Stimulated activated CD8-positive, alpha-beta memory T cell treated with anti-CD3 and anti-CD28 coated beads, Interleukin-4, amount 100 ng/mL, for 4 hours (primary cell): ENCODE measurements at places on chromosomes 1 and 21.

- DNase-seq, result no peak
These were observed 10.8 kb downstream of the CFAP45 start for GRCh38 chr1:159889202-159889601.

DNA sequence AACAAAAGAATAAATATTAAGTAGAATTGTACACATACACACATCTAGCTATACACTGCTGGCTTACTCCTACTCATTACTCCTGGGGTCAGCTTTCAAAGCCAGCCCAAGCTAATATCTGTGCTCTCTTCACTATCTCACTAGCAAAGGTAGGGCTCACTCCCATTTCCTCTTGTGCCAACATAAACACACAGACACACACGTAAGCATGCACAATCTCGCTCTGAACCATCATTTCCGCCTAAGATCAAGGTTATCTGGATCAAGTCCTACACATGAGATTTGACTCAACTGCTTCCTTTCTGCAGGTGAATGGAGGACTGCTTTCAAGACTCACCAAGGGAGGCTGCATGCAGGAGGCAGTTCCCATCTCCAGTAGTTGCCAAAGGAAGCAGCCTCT is 28.8 kb upstream of the MTMR11 start:
- no peak for DNase-seq

DNA sequence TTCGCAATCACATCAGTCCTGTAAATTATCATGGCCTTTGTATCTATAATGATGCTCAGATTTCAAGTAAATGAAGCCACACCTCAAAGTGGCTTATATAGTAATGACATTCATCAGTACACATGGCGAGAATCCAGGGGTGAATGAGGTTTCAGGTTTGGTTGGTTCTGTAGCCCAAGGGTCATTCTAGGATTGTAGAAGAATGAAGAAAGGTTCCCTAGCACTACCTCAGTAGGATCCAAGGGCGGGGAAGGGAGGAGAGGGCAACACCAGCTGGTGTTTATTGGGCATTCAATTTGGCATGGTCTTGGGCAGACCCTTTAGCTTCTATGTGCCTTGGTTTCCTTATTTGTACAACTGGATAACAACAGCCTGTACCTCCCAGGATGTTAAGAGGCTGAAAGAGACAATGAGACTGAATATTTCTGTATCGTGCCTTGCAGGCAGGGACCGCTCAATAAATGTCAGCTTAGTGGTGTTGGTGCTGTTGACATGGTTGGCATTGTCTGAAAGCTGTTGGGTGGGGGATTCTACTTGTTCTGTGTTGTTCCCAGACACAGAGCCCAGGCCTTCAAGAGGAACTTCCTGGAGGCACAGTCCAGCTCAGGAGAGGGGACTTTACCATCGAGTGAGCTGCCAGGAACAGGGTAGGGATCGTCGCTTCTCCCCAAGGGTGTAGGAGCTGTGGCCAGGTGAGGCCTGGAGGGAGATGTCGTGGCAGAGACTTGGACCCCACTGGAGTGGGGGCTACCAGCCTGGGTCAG is 388.2 kb downstream of the PTPRU start:
- DNase-seq, result no peak

DNA sequence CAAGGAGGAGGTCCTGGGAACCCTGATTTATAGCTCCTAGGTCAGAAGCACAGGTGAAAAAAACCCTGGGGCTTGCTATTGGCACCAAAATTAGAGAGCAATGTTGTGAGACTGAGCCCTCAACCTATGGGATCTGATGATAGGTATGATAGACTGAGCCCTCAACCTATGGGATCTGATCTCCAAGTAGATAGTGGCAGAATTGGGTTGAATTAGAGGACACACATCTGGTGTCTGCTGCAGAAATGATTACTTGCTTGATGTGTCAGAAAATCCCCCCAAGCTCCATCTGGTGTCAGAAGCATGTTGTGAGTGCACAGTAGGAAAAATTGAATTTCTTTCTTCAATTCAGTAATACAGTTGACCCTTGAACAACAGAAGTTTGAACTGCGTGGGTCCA is 62.4 kb downstream of the MAP3K21 start:
- DNase-seq, result no peak

- DNase-seq, result no peak
These were observed 12.3 kb upstream of the RCC2 start for GRCh38 chr1:17451731-17452130.

GRCh38 chr1:109248797-109249629 is at the start of gene CELSR2:
Gene CELSR2 (plus strand): TSS chr1:109249539. CDS start chr1:109250080, 541 bp downstream.
- DNase-seq, result no peak

DNA sequence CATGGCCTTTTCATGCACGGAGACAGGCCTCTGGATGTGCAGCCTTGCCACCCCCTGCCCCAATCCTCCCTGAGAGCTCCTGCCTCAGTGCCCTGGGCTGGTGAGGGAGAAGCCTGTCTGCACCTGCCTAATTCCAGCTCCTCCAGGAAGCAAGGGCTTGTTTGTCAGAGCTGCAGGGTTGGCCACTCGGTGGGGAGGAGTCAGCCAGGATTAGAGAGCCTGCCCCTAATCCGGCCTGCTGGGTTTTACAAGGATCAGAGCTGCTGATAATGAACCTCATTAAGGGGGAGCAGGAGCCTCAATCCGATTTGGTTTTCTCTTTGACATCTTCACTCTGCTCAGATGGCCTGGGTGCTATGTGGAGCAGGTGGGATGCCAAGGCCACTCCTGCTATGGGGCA is 31.9 kb upstream of the LHX4 start:
- no peak for DNase-seq
